Stimulated activated CD8-positive, alpha-beta memory T cell treated with anti-CD3 and anti-CD28 coated beads, Interleukin-7, amount 100 ng/mL, for 1 hour (primary cell): ENCODE measurements at places on chromosomes 4 and X.

GRCh38 chr4:3473996-3474765 lies 11.1 kb downstream of the DOK7 start:
- no peak for DNase-seq

GRCh38 chrX:3526071-3526470 lies 179.6 kb upstream of the MXRA5 start:
- DNase-seq: no peak

GRCh38 chrX:13759152-13759718 lies 24.7 kb downstream of the OFD1 start:
- no peak for DNase-seq

DNA sequence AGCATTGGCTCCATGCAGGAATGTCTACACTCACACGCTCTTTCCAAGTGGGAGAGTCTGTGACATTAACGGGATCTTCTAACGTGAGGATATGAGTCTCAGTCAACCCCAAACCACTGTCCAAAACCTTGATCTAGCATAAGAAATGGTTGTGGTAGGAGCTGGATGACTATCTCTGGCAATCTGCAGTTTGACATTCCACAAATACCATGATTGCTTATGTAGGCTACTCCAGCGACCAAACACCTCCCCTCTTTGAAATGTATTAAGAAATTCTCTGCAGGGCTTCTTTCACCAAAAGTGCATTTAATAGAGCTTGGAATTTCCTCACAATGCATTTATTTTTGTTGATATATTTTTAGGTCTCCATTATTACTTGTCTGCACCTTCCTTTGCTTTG lies 14.1 kb upstream of the STX18 start:
- no peak for DNase-seq

GRCh38 chr4:179196511-179196910 lies 1754.3 kb upstream of the AGA start:
- DNase-seq: no peak

DNA sequence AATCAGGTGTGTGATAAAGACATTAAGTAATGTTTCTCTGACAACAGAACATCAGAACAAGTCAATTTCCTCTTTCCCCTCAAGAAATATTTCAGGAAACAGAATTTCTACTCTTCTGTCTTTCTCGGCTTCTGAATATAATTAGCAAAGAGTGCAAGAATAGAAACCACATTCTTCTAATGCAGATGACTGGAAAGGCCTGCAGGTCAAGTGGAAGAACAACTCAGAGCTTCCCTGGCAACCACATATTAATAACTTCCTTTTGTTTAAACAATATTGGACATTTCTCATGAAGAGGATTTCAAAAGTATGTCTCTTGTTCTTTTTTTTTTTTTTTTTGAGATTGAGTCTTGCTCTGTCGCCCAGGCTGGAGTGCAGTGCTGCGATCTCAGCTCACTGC lies 225.5 kb downstream of the PARM1 start:
- no peak for DNase-seq

DNA sequence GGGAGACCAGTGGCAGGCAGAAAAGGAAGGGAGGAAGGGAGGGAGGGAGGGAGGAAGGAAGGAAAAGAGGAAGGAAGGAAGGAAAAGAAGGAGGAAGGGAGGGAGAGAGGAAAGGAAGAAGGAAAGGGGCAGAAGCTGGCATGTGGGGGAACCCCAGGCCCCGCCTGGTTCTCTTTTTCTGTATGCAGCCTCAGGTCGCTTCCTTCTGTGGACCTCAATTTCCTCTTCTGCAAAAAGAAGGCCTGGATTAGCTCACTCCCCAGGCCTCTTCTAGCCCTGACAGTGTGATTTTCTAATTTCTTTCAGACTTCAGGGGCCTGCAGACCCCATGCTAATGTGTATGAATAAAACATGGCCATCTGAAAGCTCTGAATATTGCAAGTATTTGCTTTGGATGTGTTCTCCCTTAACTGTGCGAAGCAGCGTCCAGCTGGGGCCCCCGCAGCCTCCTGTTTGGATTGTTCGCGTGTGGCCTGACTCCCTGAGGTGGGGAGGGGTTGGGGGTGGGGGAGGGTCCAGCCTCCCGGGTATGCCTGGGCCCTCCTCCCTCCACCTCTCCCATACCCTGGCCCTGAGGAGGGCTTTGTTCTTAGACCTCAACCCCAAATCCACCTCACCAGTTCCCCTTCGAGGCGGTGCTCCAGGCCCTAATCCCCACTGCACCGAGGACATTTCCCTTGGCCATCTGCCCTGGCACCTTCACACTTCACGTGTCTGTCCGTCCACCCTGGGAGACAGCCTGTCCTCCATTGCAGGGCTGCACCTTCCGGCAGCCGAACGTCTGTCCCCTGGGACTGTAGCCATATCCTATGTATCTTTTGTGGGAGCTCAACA lies 199.9 kb upstream of the ATP6AP2 start:
- no peak for DNase-seq

DNA sequence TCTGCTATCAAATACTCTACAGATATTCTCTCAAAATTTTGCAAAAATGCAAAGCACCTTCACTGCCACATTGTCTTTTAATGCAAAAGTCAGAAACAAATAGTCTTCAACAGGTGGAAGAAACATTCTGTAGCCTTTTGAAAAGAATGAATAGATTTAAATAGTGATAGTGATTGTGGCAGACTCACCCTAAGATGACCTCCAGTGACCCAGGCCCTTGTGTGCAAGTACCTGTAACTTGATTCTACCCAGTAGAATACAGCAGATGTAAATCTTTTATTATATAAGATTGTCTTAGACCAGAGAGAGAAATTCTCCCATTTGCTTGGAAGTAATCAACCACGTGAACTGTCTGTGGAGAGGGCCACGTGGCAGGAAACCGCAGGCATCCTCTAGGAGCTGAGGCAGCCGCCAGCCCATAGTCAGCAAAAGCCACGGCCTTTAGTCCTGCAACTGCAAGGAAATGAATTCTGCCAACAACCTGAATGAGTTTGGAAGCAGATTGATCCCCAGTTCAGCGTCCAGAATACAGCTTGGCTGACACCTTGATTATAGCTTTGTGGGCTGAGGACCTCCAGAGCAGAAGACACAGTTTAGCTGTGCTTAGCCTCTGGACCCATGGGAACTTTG lies 272.5 kb downstream of the ARHGAP10 start:
- DNase-seq: no peak

DNA sequence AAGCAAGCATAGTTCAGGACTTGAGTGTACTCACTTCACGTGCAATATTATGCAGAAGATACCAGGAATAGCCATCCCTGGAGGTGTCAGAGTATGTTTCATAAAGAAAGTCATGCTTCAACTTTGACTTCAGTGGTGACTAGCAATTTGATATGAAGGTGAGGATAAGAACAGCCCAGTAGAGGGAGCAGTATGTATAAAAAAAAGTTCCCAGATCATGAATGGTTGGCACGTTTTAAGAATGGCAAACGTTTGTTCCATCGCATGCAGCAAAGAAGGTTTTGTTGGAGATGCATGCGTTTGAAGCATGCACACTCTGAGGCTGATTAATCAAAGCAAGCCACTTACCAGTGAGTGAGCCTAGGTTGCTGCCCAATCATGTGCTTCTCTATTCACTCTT lies 33.5 kb upstream of the SLITRK4 start:
- DNase-seq: no peak

GRCh38 chrX:39957816-39958566 lies 139.8 kb downstream of the BCOR start:
- no peak for DNase-seq

DNA sequence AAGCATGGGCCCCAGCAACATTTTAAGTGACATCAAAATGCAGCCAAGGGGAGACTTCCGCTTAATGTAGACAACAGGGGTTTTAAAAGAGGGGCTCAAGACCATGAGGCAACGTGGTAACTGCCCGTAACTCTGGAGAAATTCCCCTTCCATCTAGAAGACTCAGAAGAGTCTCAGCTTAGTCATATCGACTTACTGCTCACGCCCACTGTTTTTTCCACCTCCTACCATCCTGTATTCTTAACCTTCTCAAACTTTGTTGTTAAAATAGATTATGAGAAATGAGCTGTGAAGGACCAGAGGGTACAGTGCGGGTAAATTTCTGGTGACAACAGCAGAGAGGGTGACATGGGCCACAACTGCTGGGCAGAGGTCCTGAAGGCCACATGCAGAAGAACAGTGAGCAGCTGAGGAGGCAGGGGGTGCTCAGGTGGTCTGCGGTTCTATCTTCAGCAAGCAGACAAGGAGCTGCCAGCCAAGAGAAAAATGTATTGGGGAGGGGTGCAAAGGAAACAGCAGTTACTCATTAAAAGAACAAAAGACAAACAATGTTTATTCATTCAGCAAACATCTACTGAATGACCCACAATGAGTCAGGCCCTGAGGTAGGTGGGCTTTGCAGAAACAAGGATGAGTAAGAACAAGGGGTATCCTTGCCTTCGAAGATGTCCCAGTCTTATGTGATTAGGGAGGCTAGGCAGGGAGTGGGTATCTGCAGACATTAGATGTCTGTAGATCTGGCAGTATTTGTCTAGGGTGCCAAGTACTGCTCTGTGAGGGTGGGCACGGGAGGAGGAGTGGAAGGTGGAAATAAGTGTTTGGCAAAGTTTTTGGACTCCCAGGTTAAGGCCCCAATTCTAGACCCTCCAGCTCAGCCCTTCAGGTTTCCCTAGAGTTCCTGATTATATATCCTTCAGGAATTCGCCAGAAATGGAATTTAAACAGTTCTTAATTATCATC lies 175.3 kb downstream of the TSPAN5 start:
- no peak for DNase-seq

GRCh38 chr4:84894621-84895020 lies 71.9 kb downstream of the WDFY3 start:
- no peak for DNase-seq

DNA sequence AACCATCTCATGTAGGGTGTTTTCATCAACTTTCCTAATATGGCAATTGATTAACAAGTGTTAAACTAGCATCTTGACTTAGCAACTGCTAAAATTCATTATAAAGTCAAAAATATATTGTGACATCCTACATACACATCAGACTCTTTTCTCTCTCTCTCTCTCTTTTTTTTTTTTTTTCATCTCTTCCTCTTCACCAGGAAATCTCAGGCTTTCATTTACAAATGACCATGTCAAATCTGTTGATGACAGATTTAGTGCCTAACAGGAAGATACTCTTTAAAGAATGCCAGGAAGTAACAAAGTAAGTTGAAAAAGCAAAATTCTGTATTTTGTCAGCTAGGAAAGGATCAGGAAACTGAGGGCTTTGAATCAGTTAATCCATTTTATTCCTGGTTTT lies 365.5 kb downstream of the PCDH7 start:
- no peak for DNase-seq

DNA sequence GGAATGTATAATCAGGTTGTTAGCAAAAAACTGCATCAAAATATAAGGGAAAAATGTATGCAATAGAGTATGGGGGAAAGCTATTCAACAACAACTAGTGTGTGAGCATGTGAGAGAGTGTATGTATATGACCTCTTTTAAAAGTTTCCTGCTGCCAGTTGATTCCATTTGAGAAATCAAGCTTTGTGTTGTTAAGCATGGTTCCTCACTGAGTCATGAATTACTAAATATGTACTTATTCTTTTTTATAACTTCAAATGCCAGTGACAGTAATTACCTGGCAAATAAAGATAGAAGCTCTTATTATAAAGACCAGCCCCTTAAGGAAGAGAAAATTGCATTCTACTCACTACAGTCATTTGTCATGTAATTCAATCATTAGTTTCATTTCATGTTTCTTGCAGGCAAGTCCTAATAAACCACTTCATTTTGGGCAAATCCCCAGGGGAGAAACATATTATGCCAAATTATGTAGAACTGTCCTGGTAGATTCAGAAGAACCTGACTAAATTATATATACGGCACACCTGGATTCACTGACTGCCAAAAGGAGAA lies 19.2 kb downstream of the RASGEF1B start:
- DNase-seq: no peak

DNA sequence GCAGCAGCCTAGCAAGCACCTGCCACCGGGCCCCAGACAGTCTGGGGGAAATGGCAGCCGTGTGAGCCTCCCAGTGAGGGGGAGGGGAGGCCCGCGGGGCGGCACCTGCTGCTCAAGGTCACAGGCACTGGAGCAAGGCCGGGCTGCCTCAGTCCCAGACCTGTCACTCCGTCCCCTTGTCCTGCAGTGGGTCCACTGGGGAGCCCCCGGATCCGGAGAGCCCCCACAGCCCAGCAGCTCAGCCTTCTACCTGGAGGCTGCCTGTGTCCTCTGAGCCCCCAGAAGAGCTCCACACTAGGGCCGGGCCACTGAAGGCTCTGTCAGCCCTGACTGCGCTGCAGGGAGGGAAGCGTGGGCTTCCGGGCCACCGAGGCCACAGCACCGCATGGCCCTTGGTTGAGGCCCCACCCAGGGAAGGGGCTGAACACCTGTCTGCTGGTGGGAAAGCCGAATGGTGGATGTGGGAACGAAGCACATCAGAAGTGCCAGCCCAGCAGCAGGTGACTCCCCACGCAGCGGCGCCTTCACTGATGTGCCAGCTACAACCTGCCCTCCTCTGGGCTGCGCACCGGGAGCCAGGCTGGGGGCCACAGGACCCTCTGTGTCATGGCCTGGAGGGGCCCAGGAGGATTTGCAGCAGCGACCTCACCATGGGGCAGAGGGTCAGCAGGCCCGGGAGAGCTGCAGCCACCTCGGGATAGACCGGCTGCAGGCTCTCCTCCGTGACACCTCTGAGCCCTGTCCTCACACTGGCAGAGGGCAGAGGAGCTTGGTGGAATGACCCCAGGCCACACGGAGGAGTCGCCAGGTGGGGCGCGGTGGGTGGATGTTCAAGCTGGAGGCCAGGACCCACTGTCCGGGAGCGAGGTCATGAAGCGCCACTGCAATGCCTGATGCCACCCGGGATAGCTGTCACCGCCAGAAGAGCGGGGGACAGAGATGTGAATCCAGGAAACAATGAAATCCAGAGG lies 35.0 kb upstream of the MXD4 start:
- no peak for DNase-seq

DNA sequence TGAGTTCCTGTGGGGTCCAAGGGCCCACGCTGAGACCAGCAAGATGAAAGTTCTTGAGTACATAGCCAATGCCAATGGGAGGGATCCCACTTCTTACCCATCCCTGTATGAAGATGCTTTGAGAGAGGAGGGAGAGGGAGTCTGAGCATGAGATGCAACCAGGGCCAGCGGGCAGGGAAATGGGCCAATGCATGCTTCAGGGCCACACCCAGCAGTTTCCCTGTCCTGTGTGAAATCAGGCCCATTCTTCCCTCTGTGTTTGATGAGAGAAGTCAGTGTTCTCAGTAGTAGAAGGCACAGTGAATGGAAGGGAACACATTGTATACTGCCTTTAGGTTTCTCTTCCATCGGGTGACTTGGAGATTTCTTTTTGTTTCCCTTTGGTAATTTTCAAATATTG lies 4.8 kb downstream of the MAGEA11 start:
- DNase-seq: no peak

DNA sequence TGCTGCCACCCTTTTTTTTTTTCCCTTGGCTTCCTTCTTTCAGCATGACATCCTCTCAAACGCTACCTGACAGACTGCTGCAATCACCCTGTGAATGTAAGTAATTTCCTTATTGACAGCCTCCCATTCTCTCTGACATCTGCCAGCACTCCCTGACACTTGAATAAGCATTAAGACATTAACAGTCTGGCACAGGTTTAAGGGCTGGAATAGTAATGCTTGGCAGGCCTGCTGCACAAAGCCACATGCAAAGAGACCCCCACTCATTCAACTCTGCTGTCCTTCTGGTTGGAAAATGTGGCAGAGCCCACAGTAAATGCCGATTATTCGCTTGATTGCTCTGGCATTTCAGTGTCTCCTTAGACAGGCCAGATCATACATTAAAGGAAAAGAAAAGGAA lies 28.1 kb upstream of the RASGEF1B start:
- no peak for DNase-seq

- DNase-seq: no peak
Measured at GRCh38 chr4:108651014-108651791, 804 bp downstream of the OSTC start.

GRCh38 chr4:173930329-173930967 lies 353.0 kb downstream of the FBXO8 start:
- no peak for DNase-seq
